Right atrium auricular region (tissue), 2 donors: ENCODE measurements at places on chromosomes 12 and 14. TPM values are rescaled to one million over a fixed set of nuclear protein-coding genes. Genes with fewer than 3 reads are reported as not detected.

DNA sequence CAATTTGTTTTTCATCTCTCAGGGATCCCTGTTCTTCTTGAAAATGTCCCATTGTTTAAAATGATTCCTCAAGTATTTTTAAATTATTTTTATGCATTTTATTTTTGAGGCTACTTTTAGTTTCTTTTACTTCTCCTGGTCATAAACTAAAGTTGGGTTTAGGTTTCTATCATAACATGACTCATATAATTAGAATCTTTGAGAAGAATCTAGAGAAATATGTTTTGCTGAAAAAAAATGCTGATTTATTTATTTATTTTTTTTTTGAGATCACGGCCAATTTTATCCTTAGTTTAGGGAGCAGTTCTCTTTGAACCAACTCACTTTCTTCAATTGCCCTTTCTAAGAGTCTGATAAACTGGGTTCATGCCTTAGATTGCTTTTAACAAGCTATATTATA lies 1157.1 kb downstream of the BCL11B start:
- DNase-seq = no peak

GRCh38 chr12:74227846-74228545 lies 309.6 kb upstream of the ATXN7L3B start:
- DNase-seq = no peak

Gene KRT77
- total RNA-seq = not detected

DNA sequence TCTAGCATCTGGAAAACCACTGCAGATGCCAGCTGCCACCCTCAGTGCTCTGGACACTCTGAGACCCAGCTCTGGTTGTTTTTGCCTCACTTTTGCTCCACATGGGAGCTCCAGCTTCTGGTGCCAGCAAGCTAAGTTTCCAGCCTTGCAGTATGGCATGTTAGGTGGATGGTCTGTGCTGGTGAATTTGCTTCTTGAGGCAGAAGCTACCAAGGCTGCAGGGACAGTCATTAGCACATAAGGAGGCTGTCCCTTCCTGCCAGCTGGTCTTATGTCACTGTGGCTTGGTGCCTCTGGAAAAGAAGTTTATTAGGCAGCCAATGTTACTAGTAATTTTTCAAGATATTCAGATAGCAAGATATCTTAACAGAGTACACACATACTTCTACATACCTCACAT lies 64.2 kb upstream of the CSRP2 start:
- no peak for DNase-seq

GRCh38 chr14:77641534-77642341 lies 25.3 kb upstream of the SPTLC2 start:
- DNase-seq = peak; percentile 82

DNA sequence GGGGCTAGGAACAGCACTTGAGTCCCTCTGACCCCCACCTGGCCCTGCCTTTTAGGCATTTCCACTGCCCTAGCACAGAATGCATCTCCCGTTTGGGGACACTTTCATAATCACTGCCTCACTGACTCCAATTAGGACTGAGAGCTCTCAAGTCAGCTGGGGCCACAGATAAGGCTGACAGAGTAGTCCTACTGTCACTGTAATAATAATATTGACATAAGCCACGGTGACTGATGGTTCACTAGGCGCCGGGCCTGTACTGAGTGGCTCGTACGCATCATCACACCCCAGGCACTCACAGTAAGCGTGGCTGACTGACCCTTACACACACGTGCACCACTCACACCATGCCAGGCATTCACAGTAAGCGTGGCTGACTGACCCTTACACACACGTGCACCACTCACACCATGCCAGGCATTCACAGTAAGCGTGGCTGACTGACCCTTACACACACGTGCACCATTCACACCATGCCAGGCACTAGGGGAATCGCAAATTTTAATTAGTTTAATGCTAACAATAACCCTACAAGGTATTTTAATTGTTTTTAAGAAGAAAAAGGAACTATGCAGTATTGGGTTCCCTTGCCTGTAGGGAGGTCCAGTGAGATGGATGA lies 87.7 kb downstream of the CHGA start:
- peak; percentile 73 for DNase-seq

Gene PACS2
- total RNA-seq = 55.0 TPM

Gene TTC9
- total RNA-seq = 2.2 TPM

DNA sequence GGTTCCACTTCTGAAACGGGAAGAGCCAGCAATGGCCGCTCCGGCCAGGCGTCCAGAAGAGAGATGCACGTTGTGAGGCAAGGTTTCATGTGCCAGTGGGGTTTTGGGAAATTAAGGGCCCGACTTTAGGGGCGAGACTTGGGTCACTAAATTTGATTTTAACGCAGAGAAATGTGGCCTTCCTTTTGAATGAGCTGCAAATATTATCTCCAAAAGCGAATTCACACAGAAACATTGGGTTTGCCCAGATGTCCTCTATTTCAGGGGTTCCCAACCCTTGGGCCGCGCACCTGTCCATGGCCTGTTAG lies 2.3 kb upstream of the RNASE4 start:
- no peak for DNase-seq

Gene ASPG
- 78.5 TPM for total RNA-seq

DNA sequence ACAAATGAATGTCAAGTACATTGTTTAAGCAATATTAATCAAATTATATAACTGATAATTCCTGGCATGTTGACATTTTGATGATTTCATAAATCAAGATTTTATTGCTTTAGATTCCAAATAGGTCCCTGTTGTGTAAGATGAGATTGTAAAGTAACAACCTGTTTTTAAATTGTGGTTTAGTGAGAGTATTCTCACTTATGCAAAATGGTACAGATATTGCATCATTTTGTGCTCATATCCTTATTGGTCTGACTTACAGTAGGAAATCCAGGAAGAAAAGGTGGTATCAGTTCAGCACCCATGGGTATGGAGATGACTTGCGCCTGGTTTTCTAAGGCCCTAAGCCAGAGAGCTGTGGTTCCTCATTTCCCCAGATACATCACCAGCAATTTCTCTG lies 165.5 kb downstream of the KIF21A start:
- no peak for DNase-seq

Gene JPH4
- total RNA-seq = not detected

- no peak for DNase-seq
These were observed 288.5 kb downstream of the KSR2 start for GRCh38 chr12:117680312-117680711.
